ENCODE measurements at places on chromosomes 1 and 21.

GRCh38 chr21:34498623-34499022 lies 13.4 kb downstream of the KCNE1 start:
- DNase-seq, result no peak

GRCh38 chr1:46448109-46448911 lies 41.3 kb upstream of the DMBX1 start:
- no peak for DNase-seq

GRCh38 chr1:8797216-8797615 lies 20.2 kb downstream of the RERE start:
- no peak for DNase-seq

DNA sequence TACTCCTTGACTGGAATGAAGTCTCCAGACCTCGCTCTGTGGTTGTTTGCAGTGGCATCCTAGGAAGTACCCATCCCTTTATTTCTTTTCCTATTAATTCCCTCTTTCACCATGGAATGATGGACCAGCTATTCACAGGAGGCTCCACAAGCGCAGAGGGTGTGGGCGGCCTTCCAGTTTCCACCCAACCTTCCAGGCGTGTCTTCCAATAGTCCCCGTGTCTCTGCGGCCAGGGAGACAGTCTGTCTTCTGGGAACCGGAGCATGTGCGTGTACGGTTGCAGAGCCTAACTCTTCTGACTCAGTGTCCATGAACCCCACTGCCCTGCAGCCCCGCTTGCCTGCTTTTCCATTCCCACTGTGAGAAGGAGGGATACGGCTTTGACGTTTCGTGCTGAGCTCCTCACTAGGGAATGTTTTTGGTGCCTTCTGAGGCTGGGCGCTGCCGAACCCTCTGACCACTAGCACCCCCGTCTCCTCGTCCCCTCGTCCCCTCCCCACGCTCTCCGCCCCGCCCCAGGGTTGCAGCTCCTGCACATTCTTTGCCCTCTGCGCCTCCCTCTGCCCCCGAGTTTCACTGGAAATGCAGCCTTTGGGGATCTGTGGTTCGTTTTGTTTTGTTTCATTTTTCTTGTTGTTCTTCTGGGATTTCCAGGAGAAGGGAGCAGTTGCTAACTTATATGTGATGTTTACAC lies 26.3 kb upstream of the FAM3B start:
- no peak for DNase-seq

DNA sequence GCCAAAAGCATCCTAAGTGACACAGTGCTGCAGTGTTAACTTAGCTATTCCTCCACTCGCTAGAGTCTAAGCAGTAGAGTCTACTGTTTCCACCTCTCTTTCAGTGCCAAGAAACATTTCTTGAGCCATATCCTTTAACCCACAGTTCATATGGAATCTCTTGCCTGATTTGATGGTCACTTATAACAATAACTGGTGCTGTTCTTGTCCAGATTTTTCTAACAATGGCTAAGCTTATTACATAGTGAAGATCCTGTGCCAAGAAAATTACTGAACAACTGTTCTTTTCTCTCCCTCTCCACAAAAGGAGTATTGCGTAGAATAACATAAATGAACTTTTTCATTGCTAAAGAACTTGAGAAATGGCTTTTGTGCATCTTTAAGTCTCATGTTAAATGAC lies 121.3 kb downstream of the CDC7 start:
- no peak for DNase-seq

DNA sequence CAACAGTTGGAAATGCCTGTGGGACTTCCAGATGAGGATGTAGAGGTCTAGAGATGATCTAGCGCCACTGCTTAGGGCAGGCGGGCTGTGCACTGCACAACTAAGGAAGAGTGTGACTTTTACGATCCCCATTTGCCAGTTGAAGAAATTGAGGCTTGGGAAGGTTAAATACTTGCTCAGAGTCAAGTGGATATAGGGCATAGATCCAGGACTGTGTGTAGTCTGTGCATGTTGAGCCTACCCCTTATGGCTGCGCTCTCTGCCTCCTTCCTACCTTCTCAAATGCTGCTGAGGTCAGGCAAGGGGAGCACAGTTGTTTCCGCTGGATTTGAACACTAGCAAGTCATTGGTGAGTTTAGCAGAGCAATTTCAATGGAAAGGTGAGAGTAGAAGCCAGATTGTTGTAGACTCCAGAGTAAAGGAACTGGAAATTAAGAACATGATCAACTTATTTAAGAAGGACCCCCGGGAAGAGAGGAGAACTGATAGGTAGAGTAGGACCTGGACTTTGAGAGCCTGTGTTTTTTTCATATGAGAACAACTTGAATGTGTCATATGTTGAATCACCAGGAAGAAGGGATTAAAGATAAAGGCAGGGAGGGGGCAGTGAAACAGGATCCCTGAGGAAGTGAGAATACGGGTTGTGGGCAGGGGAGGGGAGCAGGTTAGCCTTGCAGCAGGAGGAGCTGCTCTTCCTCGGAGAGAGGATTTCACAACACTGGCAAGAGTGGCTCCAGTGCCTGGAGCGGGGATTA lies 2.7 kb downstream of the CAPN2 start:
- DNase-seq, result no peak

DNA sequence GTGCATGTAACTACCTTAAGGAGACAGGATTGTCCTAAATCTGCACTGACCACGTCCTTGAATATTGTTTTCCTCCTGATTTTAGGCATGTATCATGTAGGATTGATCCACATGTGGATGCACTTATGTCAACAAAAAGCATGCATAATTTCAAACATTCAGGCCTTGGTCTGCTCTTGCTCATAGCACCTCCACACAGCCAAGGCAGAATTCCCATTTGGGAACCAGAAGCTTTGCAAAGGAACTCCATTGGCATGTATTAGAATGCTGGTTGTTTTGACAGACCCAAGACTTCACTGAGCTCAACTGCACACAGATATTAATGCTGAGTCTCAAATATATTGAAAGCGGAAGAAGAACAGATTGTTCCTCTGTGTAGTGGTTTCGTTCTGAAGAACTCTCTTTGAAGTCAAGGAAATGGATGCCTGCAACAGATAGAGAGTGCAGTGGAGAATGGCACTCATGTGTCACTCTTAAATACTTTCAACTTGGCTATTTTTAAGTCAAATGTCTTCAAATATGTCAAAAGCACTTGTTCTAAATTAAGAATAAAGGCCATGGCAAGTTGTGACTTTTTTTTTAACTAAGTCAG lies 387.6 kb downstream of the LTN1 start:
- DNase-seq, result peak; percentile 34

DNA sequence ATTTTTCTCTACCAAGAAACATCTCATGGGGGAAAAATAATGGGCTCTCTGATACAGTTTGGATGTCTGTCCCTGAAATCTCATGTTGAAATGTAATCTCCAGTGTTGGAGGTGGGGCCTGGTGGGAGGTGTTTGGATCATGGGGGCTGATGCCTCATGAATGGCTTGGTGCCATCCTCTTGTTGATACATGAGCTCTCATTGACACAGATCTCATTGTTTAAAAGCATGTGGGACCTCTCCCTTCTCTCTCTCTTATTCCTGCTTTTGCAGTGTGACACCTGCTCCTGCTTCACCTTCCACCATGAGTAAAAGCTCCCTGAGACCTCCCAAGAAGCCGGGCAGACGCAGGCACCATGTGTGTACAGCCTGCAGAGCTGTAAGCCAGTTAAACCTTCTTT lies 332.5 kb upstream of the NRIP1 start:
- no peak for DNase-seq

All from hematopoietic multipotent progenitor cell treated with erythropoietin and hydrocortisone succinate and interleukin-3 and kit ligand, for 4 days (in vitro differentiated cells).